Mesothelial cell of epicardium (in vitro differentiated cells): ENCODE measurements at places on chromosomes 16 and 17.

DNA sequence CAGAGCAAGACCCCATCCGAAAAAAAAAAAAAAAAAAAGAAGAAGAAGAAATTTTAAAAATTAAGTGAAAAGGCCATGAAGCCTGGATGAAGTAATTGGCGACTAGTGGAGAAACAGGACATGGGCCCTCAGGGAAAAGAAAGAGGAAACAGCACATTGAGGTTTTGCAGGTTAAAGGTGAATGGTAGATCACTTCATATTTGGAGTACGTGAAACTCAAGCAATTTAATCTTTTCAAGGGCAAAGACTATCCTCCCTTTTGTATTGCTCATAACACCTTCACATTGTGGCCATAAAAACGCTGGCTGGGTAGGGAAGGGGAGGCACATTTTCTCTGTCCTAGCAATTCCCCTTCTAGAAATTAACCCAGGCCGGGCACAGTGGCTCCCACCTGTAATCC, 53.1 kb downstream of the LITAF start:
- no peaks in the 10 kb centered on the region for H3K36me3 ChIP-seq
- DNase-seq = no peak
- no peak overlapping the region for H3K27ac ChIP-seq
- H3K4me1 ChIP-seq = peaks cover 11% of the 10 kb centered on the region
- H3K4me3 ChIP-seq = no peak overlapping the region

- peak overlapping the region; percentile 83 for H3K4me3 ChIP-seq
- peak overlapping the region; percentile 96 for H3K27ac ChIP-seq
- H3K4me1 ChIP-seq = peaks cover 45% of the 10 kb centered on the region
Measured at GRCh38 chr16:85554889-85555718, 58.0 kb upstream of the GSE1 start.

DNA sequence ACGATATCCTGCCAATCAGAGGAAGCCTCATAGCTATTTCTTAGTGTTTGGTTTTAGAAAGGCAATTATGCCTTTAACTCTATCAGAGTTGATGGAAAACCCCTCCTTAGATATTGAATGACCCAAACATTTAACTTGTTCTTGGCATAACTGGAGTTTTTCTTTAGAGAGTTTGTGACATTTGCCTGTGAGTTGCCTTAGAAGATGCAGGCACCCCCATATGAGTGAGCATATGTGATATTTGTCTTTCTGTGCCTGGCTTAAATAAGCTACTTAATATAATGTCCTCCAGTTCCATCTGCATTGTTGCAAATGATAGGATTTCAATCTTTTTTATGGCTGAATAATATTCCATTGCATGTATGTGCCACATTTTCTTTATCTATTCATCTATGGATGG, 19.6 kb upstream of the B4GALNT2 start:
- peaks cover 14% of the 10 kb centered on the region for H3K27me3 ChIP-seq
- H3K27ac ChIP-seq = no peak overlapping the region
- no peaks in the 10 kb centered on the region for H3K4me1 ChIP-seq
- no peak overlapping the region for H3K4me3 ChIP-seq
- H3K36me3 ChIP-seq = no peaks in the 10 kb centered on the region

GRCh38 chr16:53220585-53220984, 165.8 kb downstream of the CHD9 start:
- no peak overlapping the region for H3K27ac ChIP-seq
- no peak for DNase-seq
- peaks cover 5% of the 10 kb centered on the region for H3K36me3 ChIP-seq
- H3K27me3 ChIP-seq = no peaks in the 10 kb centered on the region

DNA sequence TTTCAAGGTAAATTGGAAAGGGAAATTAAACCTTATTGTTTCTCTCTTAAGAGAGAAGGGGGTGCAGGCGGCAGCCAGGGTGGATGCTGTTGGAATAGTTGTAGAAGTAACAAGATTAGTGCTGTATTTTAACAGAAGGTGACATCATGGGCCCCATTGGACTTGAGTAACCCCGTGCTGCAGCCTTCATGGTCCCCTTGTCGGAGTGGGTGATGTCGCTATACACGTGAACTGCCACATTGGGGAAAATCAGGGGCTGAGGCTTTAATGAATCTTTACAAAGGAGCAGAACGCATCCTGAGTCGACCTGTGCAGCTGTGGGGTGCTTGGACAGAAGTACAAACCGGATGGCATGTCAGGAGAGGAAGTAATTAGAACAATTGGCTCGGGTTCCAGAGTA, 3.2 kb downstream of the SNX11 start:
- no peak for DNase-seq
- H3K27ac ChIP-seq = no peak overlapping the region
- H3K4me3 ChIP-seq = no peak overlapping the region

GRCh38 chr16:30445149-30445407, 596 bp downstream of the SEPHS2 start:
- H3K4me3 ChIP-seq = peak overlapping the region; percentile 82
- H3K4me1 ChIP-seq = peaks cover 16% of the 10 kb centered on the region
- H3K27ac ChIP-seq = peak overlapping the region; percentile 86
- DNase-seq = no peak
- no peaks in the 10 kb centered on the region for H3K27me3 ChIP-seq

GRCh38 chr17:83035722-83036121, 43.7 kb upstream of the METRNL start:
- H3K4me3 ChIP-seq = no peak overlapping the region
- H3K36me3 ChIP-seq = peaks cover 60% of the 10 kb centered on the region
- no peak overlapping the region for H3K27ac ChIP-seq

GRCh38 chr16:11672206-11673090, 4.2 kb downstream of the SNN start:
- no peak overlapping the region for H3K4me3 ChIP-seq
- peaks cover 3% of the 10 kb centered on the region for H3K36me3 ChIP-seq
- H3K27ac ChIP-seq = peak overlapping the region; percentile 68
- H3K27me3 ChIP-seq = no peaks in the 10 kb centered on the region
- peaks cover 33% of the 10 kb centered on the region for H3K4me1 ChIP-seq

GRCh38 chr17:59778996-59779395, 71.5 kb downstream of the VMP1 start:
- H3K4me1 ChIP-seq = peaks cover 31% of the 10 kb centered on the region
- H3K36me3 ChIP-seq = peaks cover 30% of the 10 kb centered on the region
- peak overlapping the region; percentile 18 for H3K27ac ChIP-seq

DNA sequence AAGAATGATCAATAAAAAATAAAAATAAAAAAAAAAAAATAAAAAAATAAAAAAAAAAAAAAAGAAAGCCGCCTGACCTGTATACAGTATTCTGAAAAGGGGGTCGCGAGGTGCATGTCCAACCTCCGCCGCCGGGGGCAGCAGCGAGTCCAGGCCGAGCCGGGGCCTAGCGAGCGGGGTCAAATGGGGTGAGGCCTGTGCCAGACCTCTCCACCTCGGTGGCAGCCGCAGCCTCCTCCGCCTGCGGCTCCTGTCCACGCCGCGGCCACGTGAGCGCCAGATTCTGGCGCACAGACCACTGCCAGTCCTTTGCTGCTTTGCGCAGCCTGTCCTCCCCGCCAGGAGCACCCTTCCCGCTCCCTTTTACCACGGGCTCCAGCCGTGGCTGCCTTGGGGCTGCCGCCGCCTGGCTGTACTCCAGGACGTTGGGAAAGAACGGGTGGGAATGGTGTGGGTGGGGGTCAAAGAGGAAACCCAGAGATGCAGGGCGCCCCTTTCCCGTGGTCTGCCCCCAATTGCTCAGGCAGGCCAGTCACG, 2.4 kb upstream of the BCKDK start:
- H3K27ac ChIP-seq = no peak overlapping the region
- H3K36me3 ChIP-seq = peaks cover 9% of the 10 kb centered on the region
- H3K4me1 ChIP-seq = peaks cover 6% of the 10 kb centered on the region
- no peak overlapping the region for H3K4me3 ChIP-seq
- DNase-seq = peak; percentile 77

DNA sequence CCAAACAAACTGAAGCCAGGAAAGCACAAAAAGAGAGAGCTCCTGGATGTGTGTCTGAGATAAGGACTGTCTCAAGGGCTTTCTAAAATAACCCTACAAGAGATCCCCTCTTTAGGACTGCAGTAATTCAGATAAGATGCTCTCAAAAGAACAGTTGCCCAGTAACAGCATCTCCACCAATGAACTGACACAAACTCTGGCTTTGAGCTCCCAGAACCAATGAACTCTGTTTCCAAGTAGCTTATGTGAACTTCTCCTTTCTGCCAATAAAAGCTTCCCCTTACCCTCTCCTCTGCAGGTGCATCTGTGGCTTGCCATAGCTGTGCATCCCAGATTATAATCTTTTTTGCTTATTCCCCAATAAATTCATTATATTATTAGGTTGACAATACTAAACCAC, 421.5 kb downstream of the SLC39A11 start:
- no peak for DNase-seq
- H3K4me3 ChIP-seq = no peak overlapping the region
- H3K27ac ChIP-seq = no peak overlapping the region

- H3K4me1 ChIP-seq = no peaks in the 10 kb centered on the region
- peaks cover 23% of the 10 kb centered on the region for H3K27me3 ChIP-seq
- H3K4me3 ChIP-seq = no peak overlapping the region
- H3K36me3 ChIP-seq = no peaks in the 10 kb centered on the region
- no peak overlapping the region for H3K27ac ChIP-seq
- no peak for DNase-seq
Measured at GRCh38 chr16:51025588-51026290, 125.3 kb downstream of the SALL1 start.

DNA sequence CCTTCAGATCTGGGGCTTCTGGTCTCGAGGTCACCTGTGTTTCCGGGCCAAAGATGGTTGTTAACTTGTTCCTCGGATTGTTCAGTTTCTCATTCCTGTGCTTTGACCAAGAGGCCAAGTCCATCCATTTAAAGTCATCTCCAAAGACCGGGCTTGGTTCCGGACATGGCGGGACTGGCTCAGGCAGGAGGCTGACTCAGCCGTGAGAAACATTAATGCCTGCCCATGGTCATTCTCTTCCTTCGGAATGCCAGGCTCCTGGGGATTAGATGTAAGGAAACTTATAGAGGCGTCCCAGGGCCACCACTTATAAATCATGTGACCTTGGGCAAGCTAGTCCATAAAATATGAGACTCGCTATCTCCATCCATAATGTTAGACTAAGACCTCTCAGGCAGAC, 13.6 kb upstream of the NKD1 start:
- no peak for DNase-seq
- H3K27me3 ChIP-seq = peaks cover 2% of the 10 kb centered on the region
- no peak overlapping the region for H3K27ac ChIP-seq
- peaks cover 11% of the 10 kb centered on the region for H3K4me1 ChIP-seq
- no peak overlapping the region for H3K4me3 ChIP-seq

DNA sequence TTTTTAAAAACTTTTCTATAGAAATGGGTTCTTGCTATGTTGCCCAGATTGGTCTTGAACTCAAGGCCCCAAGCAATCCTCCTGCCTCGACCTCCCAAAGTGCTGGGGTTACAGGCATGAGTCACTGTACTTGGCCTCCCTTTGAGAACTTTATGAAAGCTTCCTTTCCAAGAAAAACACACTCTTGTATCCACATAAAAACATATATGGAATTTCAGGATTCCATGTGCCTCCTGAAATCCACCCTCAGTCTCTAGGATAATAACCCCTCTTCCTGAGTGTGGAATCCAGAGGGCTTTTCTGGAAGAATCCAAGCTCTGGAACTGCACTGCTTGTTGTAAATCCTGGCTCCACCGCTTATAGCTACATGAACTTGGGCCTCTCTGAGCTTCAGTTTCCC, 53.2 kb upstream of the MRTFB start:
- H3K36me3 ChIP-seq = no peaks in the 10 kb centered on the region
- H3K4me3 ChIP-seq = no peak overlapping the region
- H3K4me1 ChIP-seq = peaks cover 23% of the 10 kb centered on the region
- no peak for DNase-seq
- H3K27ac ChIP-seq = no peak overlapping the region

- H3K36me3 ChIP-seq = no peaks in the 10 kb centered on the region
- no peak overlapping the region for H3K4me3 ChIP-seq
- H3K27ac ChIP-seq = no peak overlapping the region
- DNase-seq = no peak
- no peaks in the 10 kb centered on the region for H3K4me1 ChIP-seq
Measured at GRCh38 chr17:40727447-40728231, 24.1 kb upstream of the KRT24 start.

- DNase-seq = no peak
- no peak overlapping the region for H3K4me3 ChIP-seq
- H3K4me1 ChIP-seq = peaks cover 33% of the 10 kb centered on the region
Measured at GRCh38 chr16:84611041-84611440, 6.8 kb downstream of the COTL1 start.

DNA sequence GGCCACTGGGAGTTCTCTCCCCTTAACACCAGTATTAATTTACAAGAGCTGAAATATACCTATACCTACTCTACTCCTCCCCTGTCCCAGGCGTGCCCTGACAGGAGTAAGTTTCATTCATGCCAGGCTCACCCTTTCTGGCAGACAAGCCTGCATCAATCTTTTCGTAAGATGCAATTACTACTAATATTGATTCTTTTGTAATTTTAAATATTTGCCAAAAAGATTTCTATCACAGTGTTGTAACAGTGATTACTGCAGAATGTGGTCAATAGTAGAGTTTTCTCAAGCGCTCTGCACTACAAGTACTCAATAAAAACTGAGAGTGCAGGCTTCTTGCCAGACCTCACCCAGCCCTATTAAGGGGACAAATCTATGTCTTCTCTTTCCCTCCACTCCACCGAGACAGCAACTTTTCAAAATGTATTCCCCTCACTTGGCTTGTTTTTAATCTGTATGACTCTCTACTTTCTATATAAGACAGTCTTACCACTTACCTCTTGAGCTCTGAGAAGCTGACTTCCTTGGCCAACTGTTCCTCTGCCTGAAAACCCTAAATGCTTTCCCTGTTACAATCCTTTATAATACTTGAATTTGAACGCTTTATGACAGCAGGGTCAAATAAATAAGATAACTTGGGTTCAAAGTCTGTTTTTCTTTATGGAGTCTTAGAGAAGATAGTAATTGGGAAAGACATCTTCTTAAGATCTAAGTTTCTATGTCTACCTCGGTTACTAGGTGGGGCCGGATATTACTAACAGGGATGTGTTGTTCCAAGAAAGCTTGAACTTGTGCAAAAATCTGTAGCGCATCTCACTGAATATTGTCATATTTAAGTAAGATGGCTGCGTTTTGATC, at the start of gene TMIGD1:
TMIGD1 (minus strand) TSS at position 555 of the 858 bp plus-strand sequence. CDS start 1,924 bp downstream, outside the sequence.
- no peak within 1 kb of the TSS for H3K27ac ChIP-seq
- H3K4me3 ChIP-seq = no peak within 1 kb of the TSS
- H3K4me1 ChIP-seq = peaks cover 4% of the 10 kb centered on the region
- no peaks in the 10 kb centered on the region for H3K36me3 ChIP-seq

DNA sequence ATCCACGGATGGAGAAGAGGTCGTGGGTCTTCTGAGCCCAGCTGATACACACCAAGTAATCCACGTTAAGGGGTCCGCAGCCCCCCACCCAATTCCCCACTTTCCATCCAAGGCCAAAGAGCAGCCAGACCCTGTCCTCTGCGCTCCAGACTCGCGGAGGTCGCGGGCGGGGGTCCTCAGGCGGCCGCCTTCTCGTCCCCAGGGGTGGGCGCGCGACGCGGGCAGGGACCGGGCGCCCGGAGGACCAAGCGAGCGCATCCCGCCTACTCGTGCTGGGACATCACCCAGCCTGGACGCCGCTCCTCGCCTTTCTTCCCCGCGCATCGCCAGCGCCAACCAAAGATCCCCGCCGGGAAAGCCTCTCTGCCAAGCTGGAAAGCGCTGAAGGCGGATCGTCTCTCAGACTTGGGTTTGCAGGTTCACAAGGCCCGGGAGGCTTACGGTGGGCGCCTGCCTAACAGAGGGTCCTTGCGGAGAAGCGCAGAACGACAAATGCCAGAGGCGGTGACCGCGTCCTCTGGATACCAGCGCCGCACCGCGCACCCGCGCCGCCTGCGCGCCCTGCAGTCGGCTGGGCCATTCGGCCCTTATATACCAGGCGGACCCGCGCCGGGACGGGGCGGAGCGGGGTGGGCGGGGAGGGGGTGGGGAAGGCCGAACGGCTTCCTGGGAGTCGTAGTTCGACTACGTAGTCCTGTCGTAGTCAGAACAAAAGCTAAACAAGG, 471.6 kb downstream of the SOX9 start:
- H3K27me3 ChIP-seq = peaks cover 67% of the 10 kb centered on the region
- peaks cover 32% of the 10 kb centered on the region for H3K4me1 ChIP-seq
- peak overlapping the region; percentile 81 for H3K27ac ChIP-seq
- peak; percentile 85 for DNase-seq
